ENCODE measurements at places on chromosomes 2 and 18. TPM values are rescaled to one million over a fixed set of nuclear protein-coding genes. Genes with fewer than 3 reads are reported as not detected.

The ZAP70 gene
- total RNA-seq, result 0.05 TPM

The PRSS56 gene
- not detected for total RNA-seq

The M1AP gene
- 0.05 TPM for total RNA-seq

The ANO7 gene
- total RNA-seq, result 0.69 TPM

The RIT2 gene
- total RNA-seq, result not detected

The CCDC141 gene
- total RNA-seq, result not detected

The TSHZ1 gene
- 3.3 TPM for total RNA-seq

The PNKD gene
- total RNA-seq, result 43.7 TPM

The SMPD4 gene
- total RNA-seq, result 11.0 TPM

The DNER gene
- total RNA-seq, result 0.30 TPM

The CAPN14 gene
- 0.14 TPM for total RNA-seq

The SLC40A1 gene
- 20.2 TPM for total RNA-seq

The GAL3ST2 gene
- under 0.01 TPM for total RNA-seq

The HOXD4 gene
- total RNA-seq, result 0.30 TPM

The CNDP1 gene
- total RNA-seq, result not detected

The IGFBP5 gene
- total RNA-seq, result 1,007 TPM

The DNAJC5G gene
- total RNA-seq, result not detected

The COL6A3 gene
- 3,192 TPM for total RNA-seq

The KCNF1 gene
- not detected for total RNA-seq

The REG3A gene
- total RNA-seq, result not detected

The ADGRF3 gene
- total RNA-seq, result not detected

The RAPGEF4 gene
- 2.7 TPM for total RNA-seq

The TRIM43 gene
- total RNA-seq, result not detected

The HSBP1L1 gene
- 5.0 TPM for total RNA-seq

The PRKAG3 gene
- not detected for total RNA-seq

The CDKL4 gene
- 3.3 TPM for total RNA-seq

The RBMS1 gene
- 67.1 TPM for total RNA-seq

The MERTK gene
- 0.46 TPM for total RNA-seq

The ADRA2B gene
- not detected for total RNA-seq

The TMEM200C gene
- not detected for total RNA-seq

The CIDEA gene
- total RNA-seq, result not detected

The ANAPC1 gene
- 62.0 TPM for total RNA-seq

The SCG2 gene
- 12.5 TPM for total RNA-seq

The DSG1 gene
- not detected for total RNA-seq

The SERPINB10 gene
- not detected for total RNA-seq

The REG1B gene
- total RNA-seq, result not detected

The GALNT3 gene
- total RNA-seq, result 5.4 TPM

The TEKT4 gene
- total RNA-seq, result not detected

The RABL2A gene
- 10.1 TPM for total RNA-seq

The GCG gene
- total RNA-seq, result not detected

The EPHA4 gene
- 34.4 TPM for total RNA-seq

The SCTR gene
- not detected for total RNA-seq

The AMER3 gene
- total RNA-seq, result not detected

The ZNF521 gene
- total RNA-seq, result 13.1 TPM

The ALPI gene
- not detected for total RNA-seq

The RFX8 gene
- 3.3 TPM for total RNA-seq

The PTPRM gene
- 50.6 TPM for total RNA-seq

The CCDC121 gene
- total RNA-seq, result 0.83 TPM
